ENCODE measurements at places on chromosomes 6 and 20.

GRCh38 chr20:17943343-17943742, 25.3 kb downstream of the SNX5 start:
- DNase-seq, result no peak

GRCh38 chr6:33118525-33119123, 42.8 kb downstream of the HLA-DPB1 start:
- peak; percentile 82 for DNase-seq

DNA sequence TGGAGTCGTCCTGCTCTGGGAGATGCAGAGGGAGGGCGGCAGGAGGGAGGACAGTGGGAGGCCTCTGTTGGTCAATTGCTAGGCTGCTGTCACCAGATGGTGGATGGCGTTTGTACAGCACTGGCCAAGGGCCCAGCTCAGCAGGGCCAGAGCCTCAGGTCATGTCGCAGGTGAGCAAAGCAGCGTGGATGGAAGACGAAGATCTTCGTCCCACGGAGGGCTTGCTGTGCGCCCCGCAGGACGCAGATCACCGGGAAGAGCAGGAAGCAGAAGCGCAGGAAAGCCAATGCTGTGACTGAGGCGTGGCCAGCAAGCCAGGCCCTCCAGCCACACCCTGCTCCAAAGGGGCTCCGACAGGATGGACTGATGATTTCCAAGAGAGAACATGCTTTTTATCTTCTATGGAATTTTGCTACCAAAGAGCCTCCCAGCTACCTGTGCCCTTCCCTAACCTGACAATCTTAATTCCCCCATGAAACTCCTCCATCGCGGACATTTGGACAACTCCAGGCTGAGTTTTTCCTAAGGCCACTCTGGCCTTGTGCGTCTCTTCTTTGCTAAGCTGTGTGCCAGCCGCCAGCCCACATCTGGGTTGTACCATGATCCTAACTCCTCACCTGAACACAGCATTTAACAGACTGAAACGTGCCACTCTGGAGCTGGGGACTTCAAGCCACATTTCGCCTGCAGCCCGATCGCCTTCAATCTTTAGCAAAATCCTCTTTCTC, 3.5 kb upstream of the SLCO4A1 start:
- DNase-seq, result no peak

DNA sequence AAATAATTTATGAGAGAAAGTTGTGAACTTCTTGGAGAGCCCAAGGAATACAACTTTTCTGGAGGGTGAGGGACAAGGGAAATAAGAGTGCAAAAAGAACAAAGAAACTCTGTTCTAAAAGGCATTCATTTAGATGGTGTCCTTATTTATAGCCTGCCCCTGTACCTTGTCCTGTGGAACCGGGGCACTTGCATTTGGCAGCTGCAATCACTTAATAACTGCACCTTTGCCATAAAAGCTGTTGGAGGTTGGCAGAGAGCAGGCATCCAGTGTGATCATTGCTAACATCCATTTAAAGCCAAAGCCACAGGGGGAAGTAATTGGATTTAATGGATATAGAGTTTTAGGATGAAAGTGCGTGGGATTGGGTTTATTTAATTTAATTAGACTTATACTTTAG, 50.8 kb upstream of the SGK1 start:
- DNase-seq, result no peak

DNA sequence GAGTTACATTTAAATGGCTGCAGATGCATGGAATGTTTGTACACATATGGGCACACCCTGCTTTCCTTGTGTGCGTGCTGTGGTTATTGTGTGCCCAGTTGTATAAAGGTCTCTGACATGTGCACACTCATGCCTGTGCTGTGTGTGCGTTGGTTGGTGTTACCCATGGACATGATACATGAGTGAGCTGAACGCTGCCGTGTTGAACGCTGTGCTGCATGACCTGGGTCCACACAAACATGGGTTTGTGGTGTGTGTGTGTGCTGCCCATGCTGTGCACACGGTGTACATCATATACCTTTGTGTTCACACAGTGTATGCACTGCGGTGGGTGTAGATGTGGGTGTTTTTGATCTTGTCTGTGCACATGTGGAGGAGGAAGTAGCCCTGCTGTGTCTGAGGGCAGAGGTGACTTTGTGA, 54.4 kb downstream of the TOX2 start:
- no peak for DNase-seq

DNA sequence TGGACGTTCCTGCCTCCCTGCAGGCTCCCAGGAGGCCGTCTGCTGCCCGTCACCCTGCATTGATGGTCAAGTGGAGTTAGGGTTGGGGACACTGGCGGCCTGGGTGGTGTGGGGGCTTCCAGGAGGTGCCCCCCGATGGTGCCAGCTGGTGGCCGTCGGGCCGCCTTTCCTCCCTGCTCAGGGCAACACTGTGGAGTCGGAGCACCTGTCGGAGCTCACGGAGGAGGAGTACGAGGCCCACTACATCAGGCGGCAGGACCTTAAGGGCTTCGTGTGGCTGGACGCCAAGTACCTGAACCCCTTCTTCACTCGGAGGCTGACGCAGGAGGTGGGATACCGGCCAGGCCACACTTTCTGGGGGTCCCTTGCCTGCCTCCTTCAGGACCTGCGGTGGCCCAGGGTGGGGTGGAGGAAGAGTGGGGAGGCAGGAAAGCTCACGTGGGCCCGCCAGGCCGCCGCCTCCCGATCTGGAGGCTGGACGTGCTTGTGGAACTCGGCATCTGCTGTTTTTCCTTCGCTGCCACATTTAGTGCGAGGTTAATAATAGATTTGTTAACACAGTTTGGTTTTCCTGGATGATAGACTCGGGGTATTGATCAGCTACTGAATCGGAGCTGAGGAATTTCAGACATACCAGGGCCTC, 28.6 kb downstream of the SPATA2 start:
- no peak for DNase-seq

- no peak for DNase-seq
Observed at GRCh38 chr20:16036331-16036730, 536.9 kb downstream of the KIF16B start.

- DNase-seq, result no peak
Observed at GRCh38 chr6:35477551-35478179, 9.5 kb downstream of the RPL10A start.

DNA sequence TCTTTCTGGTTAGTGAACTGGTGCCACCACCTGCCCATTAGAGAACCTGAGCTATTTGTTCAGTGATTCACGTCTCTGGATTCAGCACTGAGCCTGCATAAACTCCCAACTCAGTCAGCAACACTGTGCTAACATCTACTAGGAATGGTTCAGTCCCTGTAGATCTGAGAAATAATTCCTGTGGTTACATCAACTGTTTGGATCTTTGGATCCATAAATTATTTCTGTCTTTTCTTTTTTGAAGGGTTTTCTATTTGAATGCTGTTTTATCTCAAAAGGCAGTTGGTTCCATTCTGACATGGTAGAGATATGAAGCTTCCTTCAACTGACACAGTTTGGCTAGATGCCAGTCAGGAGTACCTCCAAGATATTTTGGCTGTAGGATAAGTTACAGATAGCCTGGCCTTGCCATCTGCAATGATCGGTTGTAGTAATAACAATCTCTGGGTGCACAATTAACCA, 125.9 kb downstream of the TRMT11 start:
- DNase-seq, result no peak

GRCh38 chr20:57409316-57409671, 18.1 kb downstream of the RBM38 start:
- DNase-seq, result no peak

- peak; percentile 96 for DNase-seq
Observed at GRCh38 chr6:111973118-111973761, 80.7 kb upstream of the CCN6 start.

DNA sequence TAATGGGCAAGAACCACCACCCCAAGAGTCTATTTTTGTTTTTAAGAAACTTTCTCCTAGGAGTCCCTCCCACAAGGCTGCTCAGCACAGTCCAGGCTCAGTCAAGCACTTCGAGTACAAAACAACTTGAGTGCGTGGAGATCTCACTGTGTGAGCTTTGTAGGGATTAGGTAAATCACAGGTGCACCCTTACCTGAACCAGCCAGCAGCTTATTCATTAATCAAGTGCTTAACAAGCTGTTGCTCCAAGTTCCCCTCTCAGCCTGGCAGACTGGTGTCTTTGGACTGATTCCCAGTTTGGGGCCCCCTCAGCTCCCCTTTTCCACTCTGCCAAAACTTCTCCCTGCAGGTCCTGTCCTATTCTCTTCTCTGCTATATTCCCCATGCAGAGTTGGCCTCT, 133.1 kb downstream of the LY86 start:
- no peak for DNase-seq

DNA sequence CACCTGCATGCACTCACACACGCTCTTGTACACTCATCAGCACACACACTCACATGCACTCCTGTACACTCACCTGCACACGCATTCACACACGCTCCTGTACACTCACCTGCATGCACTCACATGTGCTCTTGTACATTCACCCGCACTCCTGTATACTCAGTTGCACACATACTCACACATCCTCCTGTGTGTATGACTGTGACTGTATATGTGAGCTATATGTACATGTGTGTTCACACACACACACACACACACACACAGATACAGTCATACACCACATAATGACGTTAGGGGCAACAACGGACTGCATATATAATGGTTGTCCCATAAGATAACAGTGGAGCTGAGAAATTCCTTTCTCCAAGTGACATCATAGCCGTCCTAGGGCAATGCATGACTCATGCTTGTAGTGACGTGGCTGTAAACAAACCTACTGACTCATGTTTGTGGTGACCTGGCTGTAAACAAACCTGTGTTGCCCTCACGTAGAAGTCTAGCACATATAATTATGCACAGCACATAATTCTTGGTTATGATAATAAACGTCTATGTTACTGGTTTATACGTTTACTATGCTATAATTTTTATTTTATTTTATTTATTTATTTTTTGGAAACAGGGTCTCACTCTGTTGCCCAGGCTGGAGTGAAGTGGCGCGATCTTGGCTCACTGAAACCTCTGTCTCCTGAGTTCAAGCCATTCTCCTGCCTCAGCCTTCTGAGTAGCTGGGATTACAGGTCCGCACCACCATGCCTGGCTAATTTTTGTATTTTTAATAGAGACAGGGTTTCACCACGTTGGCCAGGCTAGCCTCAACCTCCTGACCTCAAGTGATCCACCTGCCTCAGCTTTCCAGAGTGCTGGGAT, 22.8 kb upstream of the TAF4 start:
- DNase-seq, result peak; percentile 62

DNA sequence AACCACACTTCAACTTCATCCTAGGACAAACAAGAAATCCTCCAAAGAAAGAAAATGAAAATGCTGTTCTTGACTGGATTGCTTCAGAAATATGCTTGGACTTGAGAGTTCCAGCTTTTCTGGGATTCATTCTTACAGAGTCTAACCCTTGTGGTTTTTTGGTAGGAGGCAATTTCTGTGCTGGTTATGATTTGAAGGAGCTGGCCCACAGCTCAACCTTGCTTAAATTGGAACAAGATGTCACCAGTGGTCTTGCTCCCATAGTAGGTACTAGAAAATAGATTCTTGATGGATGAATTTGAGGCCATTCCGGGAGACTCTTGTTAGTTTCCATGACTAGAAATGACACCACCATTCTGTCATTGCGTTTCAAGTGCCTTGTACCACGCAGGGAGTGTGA, 54.3 kb upstream of the BMP6 start:
- no peak for DNase-seq

DNA sequence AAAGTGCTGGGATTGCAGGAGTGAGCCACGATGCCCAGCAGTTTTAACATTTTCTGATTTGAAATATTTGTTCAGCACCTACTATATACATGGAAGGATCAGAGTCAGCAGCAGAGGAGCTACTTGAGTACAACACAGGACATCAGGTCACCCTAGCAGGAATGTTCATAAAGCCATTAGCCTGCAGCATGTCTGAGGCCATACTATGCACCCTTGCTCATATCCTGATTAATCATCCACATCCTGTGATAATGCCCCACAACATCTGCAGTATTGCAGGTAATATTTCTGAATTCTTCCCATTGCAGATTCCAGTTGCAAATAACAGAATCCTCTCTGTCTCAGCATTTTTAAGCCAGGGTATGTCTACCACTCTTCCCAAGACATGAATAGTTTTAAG, 171.0 kb upstream of the PRND start:
- no peak for DNase-seq

GRCh38 chr6:166423781-166424180, 41.0 kb upstream of the MPC1 start:
- no peak for DNase-seq

- DNase-seq, result no peak
Observed at GRCh38 chr6:71388068-71388744, 99.6 kb downstream of the OGFRL1 start.
